ENCODE measurements at places on chromosomes 2 and 18.

GRCh38 chr18:30491815-30492551 is 550.6 kb downstream of the DSC3 start:
- no peak for DNase-seq

GRCh38 chr18:37502036-37502435 is 63.6 kb downstream of the CELF4 start:
- DNase-seq = peak; percentile 21

- no peak for DNase-seq
Measured at GRCh38 chr2:24711865-24712264, 81.3 kb downstream of the PTRHD1 start.

- peak; percentile 25 for DNase-seq
Measured at GRCh38 chr2:200406379-200406778, 99.9 kb downstream of the SPATS2L start.

DNA sequence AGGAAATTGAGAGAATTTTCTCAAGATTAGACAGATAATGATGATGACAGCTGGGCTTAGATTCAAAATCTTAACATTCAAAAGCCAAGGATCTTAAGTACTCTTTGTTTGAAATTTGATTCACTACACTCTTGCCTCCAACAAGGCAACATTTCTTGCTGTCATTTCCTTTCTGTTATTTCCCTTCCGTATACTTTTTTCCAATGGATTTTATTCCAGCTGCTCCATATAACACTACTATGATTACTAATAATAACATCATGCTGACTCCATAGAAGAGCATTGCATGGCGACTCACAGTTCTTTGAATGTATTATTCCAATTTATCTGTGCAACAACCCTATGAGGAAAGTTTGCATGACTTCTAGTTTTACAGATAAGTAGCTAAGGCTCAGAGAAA is 33.9 kb upstream of the CCDC102B start:
- DNase-seq = no peak

GRCh38 chr2:149160701-149161217 is 122.3 kb downstream of the LYPD6B start:
- peak; percentile 74 for DNase-seq

DNA sequence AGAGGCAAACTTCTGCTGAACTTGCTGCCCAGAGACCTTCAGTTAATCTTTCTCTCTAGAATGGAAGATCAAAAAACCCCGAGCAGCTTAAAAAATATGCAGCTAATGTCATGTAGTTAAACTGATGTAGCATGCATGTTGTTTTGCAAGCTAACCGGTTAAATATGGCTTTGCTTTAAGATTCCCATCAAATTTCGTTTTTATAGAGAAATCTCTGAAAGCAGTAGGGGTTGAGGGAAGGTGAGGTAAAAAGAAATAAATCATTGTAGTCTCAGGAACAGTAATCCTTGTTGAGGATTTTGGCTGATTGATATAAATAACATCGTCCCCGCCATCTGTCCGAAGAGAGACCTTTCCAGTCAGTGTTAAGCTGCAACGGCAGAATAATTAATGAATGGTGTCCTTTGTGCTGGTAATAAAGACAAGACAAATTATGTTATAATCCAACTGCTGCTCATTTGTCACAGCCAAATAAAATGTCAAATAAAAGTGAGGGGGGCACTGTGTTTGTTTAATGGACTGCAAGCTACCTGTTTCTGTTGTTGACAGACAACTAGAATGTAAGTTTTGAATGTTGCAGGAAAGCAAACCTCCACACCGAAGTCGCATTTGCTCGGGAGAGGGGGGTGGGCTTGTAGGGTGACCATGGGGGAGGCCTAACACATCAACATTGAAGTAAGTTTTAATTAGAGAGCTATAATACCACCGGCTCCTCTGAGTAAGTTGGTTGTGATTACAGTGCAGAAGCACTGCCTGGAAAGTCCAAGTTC is 555.5 kb downstream of the ARHGAP15 start:
- no peak for DNase-seq

DNA sequence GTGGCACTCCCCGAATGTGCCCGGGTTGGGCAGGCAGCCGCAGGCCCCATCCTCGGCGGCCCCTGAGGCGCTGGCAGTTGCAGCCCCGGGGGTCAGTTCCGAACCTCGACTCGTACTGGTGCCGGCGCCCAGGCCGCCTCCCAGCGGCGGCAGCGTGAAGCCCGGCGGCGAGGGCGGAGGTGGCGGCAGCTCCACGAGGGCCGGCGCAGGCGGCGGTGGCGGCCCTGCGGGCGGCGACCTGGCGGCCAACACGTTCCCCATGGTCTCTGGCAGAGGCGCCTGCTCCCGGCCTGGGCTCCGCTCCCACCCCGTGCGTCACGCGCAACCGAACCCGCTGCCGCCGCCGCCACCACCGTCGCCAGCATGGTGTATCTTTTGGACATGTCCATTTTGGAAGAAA is 196.3 kb downstream of the CCDC74A start:
- DNase-seq = no peak

DNA sequence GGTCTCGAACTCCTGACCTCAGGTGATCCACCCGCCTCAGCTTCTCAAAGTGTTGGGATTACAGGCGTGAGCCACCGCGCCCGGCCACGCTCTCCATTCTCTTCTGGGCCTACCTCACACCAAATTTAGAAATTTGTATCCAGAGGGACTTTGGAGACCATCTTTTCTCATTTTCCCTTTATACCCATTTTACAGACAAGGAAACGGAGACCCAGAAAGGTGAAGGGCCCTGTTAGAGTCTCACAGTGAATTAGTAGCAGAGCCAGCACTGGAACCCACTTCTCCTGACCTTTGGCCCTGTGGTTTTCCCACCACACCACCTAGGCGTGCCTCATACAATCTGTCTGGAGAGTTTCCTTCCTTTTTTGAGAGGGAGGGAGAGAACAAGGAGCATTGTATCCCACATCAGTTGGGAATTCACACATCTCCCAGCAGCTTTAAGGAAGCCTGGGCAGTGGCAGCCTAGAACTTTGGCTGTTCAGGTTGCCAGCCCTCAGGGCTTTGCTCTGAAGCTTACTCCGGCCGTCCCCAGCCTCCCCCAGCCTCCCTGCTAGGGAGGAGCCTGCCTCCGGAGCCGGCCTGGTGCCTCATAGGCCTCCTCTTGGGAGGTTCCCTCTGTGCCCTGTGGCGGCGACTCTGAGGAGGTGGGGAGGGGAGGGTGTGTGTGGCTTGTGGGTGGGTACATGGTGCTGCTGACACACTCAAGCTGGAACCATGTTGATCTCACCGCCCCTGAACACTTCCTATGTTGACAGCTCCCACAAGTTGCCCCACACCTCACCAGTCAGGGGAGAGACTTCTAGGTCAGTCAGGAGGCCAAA is 13.8 kb downstream of the FOSL2 start:
- DNase-seq = peak; percentile 49

DNA sequence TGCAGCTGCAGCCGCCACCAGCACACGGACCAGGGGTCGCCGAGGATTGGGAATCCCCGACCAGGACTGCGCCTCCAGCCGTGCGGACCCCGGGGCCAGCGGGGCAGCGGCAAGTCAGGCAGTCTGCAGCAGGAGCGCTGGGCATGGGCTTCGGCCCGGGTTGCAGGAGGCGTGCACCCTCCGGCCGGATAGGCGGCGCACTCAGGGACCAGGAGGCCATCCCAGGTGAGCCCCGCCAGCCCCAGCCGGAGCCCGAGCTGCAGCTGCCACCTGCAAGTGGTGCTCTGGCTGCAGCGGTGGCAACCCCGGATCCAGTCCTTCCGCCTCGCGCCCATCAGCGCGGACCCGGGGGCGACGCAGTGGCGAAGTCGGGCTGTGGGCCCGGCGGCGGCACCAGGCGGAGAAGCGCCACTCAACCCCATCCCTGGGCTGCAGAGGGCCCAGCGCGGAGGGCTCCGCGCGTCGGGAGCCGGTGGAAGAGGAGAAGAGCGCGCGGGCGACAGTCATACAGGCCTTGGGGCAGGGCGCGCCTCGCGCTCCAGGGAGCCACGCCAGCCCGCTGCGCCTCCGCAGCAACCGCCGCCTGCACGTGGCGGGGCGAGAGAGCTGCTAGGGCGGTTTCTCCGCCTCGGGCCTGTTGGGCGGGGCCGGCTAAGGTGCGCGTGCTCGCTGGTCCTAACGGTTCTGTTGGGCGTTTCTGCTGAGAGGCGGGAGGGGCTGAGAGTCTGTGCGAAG is 73.8 kb downstream of the RPIA start:
- peak; percentile 58 for DNase-seq

GRCh38 chr18:38402509-38402908 is 836.9 kb upstream of the CELF4 start:
- DNase-seq = no peak

DNA sequence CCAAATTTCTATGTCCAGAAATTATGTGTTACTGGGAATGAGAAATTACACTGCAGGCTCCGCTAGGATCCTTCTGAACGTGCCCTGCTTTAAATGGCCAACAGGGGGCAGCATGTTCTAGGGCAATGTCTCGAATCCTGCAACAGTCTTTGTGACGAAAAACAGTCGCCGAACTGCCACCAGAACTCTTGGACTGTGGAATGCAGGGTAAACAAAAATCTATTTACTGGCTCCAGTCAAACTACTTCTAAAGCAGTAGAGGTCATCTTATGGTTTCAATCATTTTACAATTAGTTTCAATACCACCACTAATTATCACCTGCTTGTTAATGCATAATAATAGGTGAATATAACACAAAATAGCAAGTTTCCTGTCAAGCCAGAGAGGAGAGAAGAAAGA is 9.8 kb upstream of the ZNF397 start:
- peak; percentile 86 for DNase-seq

- no peak for DNase-seq
Measured at GRCh38 chr2:146363731-146364130, 1481.1 kb upstream of the ACVR2A start.

GRCh38 chr2:121898483-121898882 is 143.0 kb downstream of the TSN start:
- peak; percentile 5 for DNase-seq

GRCh38 chr18:63409301-63409700 is 13.0 kb downstream of the VPS4B start:
- peak; percentile 29 for DNase-seq

- no peak for DNase-seq
Measured at GRCh38 chr2:210895132-210895531, 338.7 kb downstream of the CPS1 start.

DNA sequence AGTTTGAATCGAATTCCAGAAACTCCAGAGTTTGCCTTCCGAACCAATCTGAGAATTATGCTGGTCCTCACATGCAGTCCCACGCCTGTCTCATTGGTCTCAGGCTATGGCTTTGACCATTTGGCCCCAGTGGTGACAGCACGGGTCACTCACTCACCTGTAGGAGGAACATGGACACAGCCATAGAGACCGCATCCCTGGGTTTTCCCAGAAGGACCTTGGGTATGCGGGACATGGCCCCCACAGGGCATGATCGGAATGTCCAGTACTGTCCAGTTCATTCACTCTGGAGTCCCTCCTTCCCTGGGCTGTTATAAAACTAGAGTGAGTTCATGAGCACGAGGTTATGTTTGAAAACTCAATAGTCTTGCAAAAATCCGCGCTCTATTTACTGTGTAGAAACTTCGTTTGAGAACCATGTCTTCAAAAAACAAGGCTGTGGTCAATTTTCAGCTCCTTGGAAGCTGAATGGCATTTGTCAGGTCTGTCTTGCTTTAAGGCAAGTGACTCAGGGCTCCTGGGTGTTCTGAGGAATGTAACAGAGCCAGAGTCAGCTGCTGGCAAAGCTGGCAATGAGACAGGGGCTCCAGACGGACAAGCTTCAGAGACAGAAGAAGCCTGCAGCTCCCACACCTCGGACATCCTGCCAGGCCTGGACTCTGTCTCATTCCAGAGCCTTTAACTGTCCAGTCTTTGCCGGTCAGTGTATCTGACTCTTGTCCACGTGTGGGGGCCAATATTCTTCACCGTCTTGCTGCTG is 86.7 kb upstream of the TMEM18 start:
- DNase-seq = peak; percentile 36
